ENCODE measurements at places on chromosomes 1 and 21.

GRCh38 chr1:187226396-187226795, 397.6 kb downstream of the PLA2G4A start:
- no peak for DNase-seq

DNA sequence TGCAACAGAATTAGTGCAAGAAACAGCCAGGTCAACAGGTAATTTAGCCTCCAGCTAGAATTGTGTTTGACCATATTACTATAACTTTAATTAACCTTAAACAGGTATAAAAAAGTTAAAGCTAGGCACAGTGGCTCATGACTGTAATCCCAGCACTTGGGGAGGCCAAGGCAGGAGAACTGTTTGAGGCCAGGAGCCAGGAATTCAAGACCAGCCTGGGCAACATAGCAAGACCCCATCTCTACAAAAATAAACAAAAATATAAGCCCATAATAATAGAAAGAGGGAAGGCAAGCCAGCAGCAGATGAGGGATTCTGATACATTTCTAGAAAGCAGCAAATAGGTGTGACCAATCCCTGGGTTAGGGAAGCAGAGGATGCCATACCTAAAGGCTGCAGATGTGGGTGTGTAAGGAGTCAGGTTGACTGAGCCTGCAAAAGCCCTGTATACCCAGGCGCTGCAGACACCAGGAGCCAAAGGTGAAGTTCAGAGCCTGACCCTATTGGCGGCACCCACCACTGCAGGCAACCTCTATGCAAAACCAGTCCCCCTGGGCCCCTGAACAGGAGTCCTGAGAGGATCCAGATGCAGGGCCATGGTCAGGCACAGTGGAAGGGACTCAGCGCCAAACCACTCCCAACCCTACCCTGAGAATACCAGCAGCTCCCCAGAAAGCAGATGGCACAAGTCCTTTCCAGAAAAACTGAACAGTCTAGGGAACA, 19.3 kb upstream of the LSS start:
- DNase-seq, result no peak

- DNase-seq, result no peak
Observed at GRCh38 chr1:176717066-176717750, 254.2 kb downstream of the PAPPA2 start.

DNA sequence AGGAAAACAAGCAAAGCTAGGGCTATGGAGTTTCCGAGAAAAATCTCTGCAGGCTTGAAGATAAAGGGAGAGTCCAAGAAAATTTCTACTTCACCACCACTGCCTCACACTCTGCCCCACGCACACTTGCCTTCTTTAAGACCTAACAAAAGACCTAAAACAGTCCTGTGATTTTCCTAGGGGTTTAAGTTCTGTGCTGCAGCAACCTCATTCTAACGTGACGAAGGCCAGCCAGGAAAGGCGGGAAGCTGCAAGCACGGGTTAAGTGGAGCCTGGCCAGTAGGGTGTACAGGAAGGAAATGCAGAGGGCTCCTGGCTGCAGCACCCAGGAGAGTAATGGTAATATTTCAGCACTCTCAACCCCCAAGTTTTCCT, 1.5 kb downstream of the SPATA6 start:
- DNase-seq, result peak; percentile 28

DNA sequence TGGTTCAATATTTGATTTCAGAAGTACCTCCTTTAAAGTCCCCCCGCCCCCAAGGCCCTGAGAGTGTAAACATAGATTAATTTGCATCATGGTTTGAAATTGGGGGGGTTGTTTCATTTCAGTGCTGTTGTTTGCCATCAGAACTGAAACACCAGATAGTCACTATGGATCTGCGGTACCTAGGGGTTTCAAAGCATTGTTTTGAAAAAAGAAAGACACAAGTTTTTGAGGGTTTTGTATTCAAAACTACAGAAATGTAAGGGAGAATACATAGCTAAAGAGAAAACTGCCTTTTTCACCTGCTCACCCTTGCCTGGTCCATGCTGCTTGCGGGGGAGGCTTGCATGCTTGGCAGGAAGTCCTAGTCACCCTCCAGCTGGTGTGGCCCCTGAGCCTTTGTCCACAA, 59.3 kb downstream of the ACP6 start:
- no peak for DNase-seq

DNA sequence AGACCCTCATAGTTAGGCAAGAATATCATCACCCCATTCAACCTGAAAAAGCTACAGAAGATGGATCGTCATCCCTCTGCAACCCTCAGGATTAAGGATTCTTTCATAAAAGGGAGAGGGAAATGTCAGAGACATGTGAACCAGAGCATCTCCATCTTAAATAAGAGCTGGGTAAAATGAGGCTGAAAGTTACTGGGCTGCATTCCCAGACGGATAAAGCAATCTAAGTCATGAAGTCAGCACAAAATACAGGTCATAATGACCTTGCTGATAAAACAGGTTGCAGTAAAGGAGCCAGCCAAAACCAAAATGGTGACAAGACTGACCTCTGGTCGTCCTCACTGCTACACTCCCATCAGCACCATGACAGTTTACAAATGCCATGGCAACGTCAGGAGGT, 22.6 kb downstream of the PRDX6 start:
- DNase-seq, result no peak

- no peak for DNase-seq
Observed at GRCh38 chr1:178961331-178961730, 64.4 kb upstream of the FAM20B start.

DNA sequence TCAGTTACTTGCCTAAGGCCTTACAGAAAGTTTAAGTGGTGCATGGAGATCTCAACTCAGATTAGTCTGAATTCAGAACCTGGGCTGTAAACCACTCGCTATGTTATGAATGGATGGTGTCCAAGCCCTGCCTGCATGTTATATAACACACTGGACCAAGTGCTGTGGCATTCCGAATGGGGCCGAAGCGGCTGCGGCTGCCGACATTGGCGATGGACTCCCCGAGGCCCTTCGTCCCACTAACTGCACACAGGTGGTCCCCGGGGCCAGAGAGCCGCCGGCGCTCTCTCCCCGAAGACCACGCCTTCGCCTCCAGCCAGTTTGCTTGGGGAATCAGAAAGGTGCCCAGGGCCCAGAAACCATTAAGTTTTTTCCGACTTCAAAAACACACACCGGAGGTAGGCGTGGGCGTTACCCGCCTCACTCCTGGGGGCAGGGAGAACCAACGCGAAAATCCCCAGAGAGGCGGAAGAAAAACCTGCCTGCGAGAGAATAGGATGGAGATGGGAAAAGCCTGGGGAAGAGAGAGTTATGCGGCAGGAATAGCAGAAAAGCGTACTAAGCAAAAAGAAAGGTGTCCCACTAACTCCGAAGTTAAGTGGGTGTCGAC, 579 bp upstream of the TENT5C start:
- DNase-seq, result no peak
